ENCODE measurements at places on chromosomes 4 and X.

DNA sequence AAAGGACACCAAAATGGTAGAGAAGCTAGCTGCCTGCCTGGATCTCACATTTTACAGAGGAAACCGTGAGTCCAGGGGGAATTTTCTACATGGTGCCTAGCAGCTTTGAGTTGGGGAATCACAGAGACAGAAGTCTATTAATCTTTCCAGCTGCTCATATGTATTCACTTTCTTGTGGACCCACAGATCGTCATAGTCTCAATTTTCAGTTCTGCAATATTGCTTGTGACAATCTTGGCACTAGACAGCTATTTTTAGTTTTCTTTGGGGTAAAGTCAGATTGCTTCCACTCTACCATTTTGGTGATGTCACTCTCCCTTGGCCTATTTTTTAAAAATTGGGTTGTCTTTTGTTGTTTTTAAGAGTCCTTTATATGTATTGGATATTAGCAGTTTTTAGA is 233.4 kb upstream of the STK26 start:
- no peak for DNase-seq

DNA sequence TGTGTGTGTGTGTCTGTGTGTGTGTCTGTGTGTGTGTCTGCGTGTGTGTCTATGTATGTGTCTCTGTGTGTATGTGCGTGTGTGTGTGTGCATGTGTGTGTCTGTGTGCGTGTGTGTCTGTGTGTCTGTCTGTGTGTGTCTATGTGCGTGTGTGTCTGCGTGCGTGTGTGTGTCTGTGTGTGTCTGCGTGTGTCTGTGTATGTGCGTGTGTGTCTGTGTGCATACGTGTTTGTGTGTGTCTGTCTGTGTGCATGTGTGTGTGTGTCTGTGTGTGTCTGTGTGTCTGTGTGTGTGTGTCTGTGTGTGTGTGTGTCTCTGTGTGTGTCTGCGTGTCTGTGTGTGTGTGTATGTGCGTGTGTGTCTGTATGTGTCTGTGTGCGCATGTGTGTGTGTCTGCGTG is 35.6 kb downstream of the SLITRK2 start:
- DNase-seq = no peak

DNA sequence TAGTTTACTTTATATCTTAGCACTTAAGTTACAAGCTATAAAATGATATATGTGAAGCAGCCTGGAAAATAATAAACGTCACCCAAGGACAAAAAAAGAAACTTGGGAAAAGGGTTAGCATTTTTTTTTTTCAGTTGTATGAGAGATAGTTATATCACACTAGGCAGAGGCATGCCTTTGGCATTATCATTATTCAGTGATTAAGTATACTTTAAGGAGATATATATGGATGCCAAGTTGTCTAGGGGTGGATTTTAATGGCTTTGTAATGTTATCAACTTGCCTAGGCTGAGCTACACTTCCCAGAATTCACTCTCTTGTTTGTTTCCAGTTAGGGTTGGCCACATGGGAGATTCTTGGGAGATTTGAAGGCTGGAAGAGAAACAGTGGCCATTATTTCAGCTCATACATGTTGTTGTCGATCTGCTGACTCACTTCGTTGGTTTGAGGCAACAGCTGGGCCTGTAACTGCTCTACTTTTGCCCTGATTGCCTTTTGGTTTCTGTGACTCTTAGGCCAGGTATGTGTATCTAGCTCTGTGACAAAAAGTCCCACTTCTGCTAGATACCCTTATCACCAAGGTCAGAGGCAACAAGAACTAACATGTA is 11.5 kb upstream of the SRPX start:
- DNase-seq = peak; percentile 93

DNA sequence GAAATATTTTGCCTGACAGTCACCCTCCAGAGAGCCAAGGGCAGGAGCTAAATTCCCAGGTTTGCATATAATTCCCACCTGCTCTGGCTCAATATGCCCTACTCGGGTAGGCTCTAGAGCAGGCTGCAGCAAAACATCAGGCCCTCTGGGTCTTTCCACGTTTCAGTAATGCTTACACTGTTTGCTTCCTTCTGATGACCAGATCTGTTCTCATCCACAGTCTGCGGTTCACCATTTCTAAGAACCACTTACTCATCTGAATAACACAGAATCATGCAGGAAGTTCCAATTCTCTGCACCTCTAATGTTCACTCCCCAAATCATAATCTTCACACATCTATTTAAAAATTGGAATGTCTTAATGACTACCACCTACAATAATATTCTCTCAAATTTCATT is 141.4 kb downstream of the PPP3CA start:
- peak; percentile 47 for DNase-seq

DNA sequence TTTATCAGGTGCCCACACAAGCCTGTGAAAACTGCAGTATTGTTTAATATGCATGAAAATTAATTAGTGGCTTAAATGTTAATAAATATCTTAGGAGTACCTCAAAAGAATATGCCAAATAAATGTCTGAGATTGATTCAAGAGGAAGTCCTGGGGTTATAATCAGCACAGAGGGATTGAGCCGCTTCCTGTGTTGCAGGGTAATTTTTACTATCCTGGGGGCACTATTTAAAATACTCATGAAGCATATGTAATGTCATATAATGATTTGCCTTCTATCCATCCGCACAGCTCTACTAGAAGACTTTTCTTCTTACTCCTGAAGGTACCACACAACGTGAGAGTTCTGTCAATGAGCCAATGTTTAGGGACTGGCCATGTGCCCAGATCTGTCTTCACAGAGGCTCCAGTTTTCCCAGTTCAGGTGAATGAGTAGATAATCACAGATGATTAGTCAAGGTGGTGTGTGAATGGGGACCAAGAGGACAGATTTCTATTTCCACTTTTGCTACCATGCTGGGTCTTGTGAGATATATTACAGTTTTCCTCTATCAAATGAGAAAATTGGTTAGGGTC is 233.3 kb downstream of the USP46 start:
- DNase-seq = no peak

- DNase-seq = peak; percentile 66
Observed at GRCh38 chrX:103681443-103681842, 5.1 kb downstream of the MORF4L2 start.

DNA sequence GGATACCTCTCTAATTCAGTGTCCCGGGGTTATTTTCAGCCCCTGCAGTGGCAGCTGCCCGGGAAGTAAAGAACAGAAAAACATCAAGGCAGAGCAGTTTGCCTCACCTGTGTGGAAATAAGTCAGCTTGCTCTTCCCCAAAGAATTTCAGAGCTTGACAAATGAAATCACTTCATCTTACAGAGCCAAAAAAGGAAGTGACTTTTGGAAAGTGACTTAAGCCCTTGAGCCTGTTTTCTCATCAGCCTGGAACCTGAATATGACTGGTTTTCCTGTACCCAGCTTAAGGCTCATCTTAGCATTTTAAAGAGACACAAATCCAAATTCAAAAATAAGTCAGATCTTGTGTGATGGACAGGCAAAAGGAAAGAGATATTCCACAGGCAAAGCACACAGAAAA is 211.6 kb downstream of the RCHY1 start:
- no peak for DNase-seq

DNA sequence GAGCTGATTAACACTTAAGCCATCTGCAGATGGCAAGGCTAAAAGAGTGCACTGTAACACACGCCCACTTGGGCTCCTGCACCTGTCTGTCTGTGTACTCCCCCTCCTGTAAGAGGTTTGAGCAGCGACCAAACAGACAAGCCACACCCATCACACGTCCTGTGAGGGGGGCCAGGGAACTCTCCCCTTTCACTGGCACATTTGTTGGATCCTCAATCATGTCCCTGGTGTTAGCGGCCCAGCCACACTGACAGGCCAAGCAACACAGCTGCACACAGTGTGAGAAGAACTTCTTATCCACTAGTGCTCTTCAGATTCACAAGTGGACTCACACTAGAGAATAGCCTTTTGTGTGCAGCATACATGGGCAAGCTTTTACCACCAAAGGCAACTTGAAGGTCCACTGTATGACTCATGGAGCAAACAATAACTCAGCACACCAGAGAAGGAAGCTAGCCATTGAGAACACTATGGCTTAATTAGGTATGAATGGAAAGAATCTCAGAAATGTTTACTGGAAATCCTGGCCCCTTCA is 29.1 kb upstream of the UTP14A start:
- peak; percentile 53 for DNase-seq

DNA sequence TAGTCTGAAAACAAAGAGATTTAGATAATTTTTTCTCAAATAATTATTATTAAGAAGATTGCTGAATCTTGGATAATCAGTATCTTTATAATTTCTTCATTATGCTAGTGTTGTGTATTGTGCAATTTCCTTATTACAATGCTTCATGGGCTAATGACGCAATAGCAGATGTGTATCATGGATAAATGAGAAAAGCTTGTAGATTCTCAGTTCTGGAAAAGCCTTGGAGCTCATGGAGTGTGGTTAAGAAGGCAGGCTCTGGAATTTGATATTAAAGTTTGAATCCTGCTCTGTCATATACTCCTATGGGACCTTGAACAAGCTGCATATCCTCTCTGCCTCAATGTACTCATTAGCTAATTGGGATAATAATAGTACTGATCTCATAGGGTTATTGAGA is 18.9 kb upstream of the CXCL8 start:
- peak; percentile 92 for DNase-seq

- no peak for DNase-seq
Observed at GRCh38 chr4:127421437-127421836, 211.3 kb upstream of the INTU start.

- peak; percentile 59 for DNase-seq
Observed at GRCh38 chrX:53682885-53683555, 3.5 kb downstream of the HUWE1 start.

DNA sequence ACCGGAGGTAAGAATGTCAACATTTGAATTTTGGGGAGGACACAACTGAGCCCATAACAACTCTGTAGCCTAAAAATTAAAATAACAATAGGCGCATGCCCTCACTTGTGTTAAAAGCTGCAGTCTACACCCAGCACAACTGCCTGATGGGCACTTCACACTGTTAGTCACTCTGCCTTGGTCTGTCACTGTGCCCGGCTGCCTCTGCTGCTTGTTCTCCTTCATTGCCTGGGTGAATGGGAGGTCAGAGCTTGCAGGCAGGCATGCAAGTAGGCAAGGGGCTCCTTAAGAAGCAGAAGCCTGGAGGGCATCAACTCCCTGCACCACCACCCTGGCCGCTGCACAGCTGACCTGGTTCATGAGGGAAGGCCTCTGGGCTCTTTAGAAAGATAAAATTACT is 374.8 kb downstream of the MID1IP1 start:
- DNase-seq = no peak

DNA sequence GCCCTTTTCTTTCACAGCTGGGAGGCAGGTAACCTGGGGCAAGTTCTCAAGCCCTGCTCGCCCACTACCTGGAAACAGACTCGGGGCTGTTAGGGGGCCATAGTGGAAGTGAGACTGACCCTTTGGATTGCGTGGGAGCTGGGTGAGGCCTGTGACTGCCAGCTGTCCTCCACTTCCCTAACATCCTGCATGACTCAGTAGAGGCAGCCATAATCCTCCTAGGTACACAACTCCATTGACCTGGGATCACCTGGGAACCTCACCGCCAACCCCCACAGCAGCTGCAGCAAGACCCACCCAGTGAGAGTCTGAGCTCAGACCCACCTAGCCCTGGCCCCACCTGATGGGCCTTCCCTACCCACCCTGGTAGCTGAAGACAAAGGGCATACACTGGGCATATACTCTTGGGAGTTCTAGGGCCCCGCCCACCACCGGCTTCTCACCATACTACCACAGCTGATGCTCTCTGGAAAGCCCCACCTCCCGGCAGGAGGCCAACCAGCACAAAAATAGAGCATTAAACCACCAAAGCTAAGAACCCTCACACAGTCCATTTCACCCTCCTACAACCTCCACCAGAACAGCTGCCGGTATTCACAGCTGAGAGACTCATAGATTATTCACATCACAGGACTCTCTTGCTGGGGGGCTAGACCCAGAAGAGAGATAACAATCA is 61.1 kb upstream of the DCTD start:
- peak; percentile 62 for DNase-seq

DNA sequence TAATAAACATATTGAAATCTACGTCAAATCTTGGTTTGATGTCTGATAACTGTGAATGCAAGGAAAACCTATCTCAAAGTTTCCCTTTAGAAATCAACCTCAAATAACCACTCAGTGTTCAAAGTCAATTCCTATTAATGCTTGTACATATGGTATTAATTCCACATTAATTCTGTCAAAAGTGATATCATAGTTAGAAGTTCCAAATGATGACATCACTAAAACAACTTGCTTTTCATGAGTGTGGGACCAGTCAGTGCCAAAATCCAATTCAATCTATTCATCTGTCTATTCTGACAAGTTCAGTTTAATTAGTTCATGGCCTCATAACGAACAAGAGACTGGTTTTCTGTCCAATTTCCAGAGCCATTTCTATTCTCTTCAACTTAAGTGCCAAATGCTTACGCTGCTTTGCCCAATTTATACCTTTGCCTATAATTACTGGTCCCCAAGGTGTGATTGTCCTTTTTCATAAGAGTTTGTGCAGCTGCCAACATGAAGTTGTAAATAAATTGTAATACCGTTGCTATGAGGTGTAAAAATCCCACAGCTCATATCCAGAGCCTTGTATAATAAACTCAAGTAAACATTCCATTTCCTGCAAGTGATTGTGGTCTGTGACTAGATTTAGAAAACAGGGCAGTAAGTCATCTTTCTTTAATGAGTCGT is 476.2 kb downstream of the RAB28 start:
- no peak for DNase-seq

DNA sequence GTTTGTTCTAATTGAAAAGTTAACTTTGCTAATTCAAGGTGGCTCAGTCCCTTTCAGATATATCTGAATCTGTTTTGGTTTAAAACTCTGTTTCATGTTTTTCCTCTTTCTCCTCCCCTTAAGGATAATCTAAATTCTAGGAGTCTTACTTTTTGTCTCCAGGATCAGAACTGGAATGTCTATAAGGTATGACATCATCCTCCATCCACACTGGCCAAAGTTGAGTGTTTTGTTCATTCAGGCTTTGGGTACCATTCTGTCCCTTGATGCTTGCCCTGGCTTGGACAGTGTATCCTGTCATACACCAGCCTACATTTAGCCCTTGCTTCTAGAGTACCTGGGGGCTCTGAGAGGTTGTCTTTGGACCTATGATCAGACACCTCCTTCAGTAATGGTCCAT is 56.8 kb upstream of the ANTXR2 start:
- DNase-seq = no peak
